ENCODE measurements at places on chromosomes 4 and X.

GRCh38 chr4:98662626-98663225, 4.3 kb upstream of the TSPAN5 start:
- peak; percentile 11 for DNase-seq

DNA sequence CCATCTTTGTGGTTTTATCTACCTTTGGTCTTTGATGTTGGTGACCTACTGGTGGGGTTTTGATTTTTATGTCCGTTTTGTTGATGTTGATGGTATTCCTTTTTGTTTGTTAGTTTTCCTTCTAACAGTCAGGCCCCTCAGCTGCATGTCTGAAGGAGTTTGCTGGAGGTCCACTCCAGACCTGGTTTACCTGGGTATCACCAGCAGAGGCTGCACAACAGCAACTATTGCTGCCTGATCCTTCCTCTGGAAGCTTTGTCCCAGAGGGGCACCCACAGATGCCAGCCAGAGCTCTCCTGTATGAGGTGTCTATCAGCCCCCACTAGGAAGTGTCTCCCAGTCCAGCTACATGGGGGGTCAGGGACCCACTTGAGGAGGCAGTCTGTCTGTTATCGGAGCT, 199.3 kb upstream of the WDFY3 start:
- DNase-seq: no peak

- no peak for DNase-seq
Observed at GRCh38 chrX:125954236-125954635, 211.9 kb downstream of the DCAF12L2 start.

DNA sequence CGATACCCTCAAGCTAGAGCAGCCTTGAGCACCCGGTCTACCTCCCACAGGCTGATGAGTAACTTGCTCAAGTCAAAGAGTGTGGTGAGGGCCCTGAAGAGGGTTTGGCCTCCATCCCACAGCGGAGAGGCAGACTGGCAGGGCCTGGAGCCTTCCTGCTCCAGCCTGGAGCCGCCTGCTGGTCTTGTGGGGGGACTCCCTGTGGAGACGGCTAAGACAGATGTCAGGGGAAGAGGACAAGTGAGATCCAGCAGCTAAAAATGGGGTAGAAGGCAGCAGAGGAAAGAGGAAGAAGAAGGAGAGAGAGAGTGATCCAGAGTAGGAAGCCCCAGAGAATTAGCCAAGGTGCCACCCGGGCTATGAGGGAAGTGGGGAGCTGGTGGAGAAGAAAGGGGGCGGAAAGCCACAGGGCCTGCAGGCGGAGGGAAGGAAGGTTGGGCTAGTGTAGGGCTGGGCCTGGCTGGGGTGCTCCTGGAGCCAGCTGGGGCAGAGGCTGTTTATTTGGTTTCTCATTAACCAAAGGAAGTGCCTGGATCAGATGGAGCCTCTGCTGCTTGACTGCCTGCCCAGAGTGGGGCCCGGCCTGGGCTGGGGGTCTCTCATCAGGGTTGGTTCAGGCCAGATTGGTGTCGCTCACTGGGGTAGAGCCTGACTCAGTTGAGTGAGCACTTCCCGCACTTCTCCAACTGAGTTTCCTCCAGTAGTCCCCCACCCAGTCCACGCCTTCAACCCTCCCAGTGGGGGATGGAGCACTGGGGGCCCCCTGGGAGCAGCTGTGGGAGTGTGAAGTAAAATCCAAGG, 14.2 kb downstream of the EFNB1 start:
- DNase-seq: no peak

DNA sequence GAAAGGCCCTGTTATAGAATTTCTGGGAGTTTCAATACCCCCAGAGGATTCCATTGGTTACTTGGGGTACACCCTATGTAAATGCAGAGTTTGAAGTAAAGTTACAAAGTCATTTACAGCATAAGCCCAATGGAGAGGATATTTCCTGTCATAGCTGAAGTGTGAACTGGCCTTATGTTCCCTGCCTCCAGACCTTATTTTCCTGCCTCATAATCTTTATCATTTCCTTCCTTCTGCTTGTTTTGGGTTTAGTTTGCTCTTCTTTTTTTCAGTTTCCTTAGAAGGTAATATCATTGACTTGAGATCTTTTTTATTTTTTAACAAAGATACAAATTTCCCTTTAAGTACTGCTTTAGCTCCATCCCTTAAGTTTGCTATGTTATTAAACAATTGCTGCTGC, 85.4 kb downstream of the PPEF1 start:
- DNase-seq: no peak

DNA sequence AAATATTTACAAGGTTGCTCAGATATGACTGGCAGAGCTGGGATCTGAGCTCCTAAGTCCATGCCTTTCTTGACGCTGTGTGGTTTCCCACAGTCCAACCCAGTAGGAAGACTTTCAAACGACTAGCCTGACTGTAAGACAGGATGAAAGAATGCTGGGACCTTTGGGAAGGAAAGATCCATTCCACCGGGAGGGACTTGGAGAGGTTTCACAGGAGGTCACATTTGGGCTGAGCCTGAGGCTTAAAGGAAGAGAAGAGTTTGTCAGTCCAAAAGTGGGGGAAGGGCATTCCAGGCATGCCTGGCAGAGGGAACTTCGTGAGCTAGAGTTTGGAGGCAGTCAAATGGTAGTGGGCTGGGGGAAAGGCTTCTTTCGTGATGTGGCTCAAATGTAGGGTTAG, 1.5 kb downstream of the STARD8 start:
- DNase-seq: no peak

DNA sequence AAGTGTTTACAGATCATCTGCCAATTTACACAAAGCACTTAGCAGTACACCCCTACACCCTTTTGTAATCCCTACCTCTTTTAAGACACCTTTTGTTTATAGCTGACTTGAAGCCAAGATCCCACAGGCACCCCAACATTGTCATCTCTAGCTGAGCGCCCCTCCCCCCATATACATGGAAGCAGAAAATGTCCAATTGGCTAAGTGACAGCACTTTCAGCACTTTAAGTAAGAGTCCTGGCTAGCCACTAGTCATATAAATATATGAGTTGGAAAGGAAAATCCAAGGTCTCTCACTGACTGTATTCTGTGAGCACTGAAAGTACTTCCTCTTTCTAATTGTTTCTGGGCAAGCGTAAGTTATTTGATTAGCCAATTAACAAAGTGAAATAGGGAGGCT, 108.2 kb downstream of the NSUN7 start:
- DNase-seq: no peak

DNA sequence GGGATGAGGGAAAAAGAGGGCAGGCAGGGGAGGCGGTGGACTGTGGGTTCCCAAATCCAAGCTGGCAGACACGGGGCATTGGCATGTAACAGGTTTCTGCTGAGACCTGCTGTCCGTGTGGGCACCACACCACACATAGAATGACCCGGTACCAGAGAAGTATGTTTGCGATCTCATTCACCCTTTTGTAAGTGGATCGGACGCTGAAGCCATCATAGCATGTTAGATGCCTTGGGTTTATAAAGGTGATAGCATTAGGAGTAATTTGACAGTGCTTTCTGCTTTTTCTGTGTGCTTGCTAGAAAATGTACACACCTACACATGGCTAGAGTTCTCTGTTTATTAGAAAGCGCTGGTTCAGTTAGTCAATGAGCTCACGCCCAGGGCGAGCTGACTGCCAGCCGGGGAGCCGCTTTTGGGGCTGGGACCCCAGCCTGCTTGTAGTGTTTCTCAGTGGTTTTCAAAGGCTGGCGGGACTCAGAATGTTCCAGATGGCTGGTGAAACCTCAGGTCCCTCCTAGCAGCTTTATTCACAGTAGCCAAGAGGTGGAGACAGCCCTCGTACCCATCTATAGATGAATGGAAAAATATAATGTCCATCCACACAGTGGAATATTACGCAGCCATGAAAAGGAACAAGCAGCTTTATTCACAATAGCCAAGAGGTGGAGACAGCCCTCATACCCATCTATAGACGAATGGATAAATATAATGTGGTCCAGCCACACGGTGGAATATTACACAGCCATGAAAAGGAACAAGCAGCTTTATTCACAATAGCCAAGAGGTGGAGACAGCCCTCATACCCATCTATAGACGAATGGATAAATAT, 579 bp downstream of the IL3RA start:
- no peak for DNase-seq

- no peak for DNase-seq
Observed at GRCh38 chr4:30354605-30355004, 365.6 kb upstream of the PCDH7 start.

DNA sequence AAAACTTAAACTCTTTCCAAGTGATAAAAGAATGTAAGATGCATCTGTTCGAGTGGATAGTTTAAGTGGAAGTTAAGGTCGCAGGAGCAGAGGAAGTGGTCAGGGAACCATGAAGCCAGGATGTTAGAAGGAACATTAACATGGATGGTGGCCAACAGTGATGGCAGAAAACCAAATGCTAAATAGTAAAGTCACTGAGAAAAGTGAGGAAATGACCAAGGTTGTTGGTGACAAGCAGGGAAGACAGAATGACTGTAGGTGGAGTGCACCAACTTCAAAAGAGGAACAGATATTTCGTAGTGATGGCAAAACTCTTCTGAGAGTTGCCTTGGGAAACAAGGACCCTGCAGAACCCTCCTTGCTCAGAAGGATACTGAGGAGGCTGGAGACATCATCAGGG, 226.2 kb downstream of the PALLD start:
- no peak for DNase-seq

GRCh38 chr4:104128850-104129213, 365.9 kb downstream of the CXXC4 start:
- no peak for DNase-seq

DNA sequence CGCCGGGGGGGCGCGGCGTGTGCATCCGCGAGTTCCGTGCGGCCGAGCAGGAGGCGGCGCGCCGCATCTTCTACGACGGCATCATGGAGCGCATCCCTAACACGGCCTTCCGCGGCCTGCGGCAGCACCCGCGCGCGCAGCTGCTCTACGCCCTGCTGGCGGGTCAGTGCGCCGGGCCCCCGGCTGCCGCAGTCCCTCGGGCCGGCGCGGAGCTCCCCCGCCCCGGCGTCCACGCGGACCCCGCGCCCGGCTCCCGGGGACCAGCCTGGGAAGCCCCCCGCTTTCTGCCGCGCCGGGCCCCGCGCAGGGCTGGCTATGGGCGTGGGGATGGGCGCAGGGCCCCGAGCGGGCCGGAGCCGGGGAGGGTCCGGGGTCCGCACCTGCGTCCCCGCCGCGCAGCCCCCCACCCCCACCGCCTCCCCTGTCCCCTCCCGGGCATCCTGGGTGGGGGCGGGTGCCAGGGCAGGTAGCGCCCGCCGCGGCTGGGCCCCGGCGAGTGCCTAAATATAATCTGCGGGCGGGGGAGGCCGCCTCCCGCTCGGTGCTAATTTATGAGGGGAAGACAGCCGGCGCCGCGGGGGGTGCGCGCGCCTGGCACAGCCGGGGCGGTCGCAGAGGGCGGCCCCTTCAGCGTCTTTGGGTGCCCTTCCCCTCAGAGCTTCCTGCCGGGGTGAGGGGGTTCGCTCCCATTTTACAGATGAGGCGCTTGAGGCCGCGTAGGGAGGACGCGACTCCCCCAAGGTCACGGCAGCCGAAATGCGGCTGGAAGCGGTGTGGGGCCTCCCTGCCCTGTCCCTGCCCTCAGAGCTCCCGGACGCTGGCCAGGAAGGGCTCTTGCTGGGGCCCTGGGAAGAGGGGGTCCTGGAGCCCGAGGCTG, 837 bp downstream of the NAT8L start:
- no peak for DNase-seq

GRCh38 chrX:37816766-37817165, 30.6 kb downstream of the DYNLT3 start:
- no peak for DNase-seq

DNA sequence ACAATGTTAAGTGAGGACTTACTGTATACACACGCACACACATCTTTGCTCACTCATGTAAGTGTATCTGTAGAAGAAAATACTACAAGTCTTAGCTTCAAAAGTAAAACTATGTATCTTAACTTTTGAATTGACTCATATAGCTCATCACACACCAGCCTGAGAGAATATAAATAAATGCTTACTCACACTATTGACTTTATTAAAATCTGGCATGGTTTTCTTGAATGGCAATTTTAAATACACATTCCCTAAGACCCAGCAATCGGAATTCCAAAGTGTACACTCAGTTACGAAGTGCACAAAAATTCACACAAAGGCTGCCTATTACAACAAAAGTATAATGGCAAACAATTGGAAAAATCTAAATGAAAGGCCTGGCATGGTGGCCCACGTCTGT, 2.0 kb downstream of the ERCC6L start:
- DNase-seq: no peak

DNA sequence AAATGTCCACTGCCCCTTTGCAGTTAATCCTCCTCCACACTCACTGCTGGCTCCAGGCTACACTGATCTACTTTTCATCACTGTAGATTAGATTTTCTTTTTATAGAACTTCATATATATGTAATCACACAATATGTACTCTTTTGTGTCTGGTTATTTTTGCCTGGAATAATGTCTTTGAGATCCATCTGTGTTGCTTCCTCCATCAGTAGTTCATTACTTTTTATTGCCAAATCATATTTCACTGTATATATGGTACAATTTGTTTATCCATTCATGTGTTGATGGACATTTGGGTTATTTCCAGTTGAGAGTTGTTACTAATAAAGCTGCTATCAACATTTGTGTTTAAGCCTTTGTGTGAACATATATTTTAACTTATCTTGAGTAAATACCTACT, 126.4 kb upstream of the SMIM10 start:
- DNase-seq: no peak

GRCh38 chr4:108372681-108373080, 203.9 kb upstream of the LEF1 start:
- DNase-seq: no peak

DNA sequence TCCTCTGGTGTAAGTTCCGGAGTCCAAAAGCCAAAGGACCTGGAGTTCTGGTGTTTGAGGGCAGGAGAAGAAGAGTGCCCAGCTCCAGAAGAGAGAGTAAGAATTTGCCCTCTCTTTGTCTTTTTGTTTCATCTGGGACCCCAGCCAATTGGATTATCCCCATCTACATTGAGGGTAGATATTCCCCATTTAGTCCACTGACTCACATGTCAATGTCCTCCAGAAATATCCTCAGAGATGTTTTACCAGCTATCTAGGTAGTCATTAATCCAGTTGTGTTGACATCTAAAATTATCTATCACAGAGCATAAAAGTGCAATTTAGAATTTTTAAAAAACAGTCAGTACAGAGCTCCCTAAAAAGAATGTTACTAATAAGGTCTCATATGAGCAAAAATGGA, 132.9 kb upstream of the TMEM47 start:
- no peak for DNase-seq

- DNase-seq: no peak
Observed at GRCh38 chr4:115165503-115165902, 52.1 kb upstream of the NDST4 start.

- no peak for DNase-seq
Observed at GRCh38 chr4:118746251-118746919, 61.2 kb downstream of the METTL14 start.

All from activated CD4-positive, CD25-positive, alpha-beta regulatory T cell (primary cell).